CD4-positive, alpha-beta T cell treated with Interleukin-10 for 1 hour (primary cell): ENCODE measurements at places on chromosomes 12 and 14.

GRCh38 chr12:1496162-1496900, 98.0 kb downstream of the FBXL14 start:
- DNase-seq = no peak

DNA sequence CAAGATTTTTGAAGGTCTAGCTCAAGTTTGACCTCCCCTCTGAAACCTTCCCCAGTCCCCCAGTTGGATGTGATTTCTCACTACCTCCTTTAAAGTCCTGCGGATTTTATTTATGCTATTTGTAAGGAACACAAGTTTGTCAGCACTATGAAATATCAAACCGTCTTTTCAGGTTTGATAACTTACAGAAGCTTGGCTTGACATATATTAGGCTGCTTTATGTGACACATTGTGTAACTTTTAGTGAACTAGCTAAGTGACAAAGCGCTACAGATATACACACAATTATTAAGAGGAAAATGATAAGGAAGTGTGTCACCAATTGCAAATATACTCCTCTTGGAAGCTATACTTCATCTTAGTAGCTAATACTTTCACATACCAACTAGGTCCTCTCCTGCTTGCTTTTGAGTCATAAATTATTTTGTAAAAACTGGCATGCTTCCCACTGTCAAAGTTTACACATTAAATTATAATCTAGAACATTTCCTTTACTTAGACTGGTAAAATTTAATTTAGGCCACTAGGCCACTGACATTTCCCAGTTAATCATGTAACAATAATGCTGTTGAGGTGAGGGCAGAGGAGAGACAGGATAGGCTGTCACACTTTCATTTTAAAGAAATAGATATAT, 149.5 kb downstream of the TMTC3 start:
- DNase-seq = no peak

GRCh38 chr14:88030892-88031291, 26.0 kb downstream of the GPR65 start:
- DNase-seq = no peak

DNA sequence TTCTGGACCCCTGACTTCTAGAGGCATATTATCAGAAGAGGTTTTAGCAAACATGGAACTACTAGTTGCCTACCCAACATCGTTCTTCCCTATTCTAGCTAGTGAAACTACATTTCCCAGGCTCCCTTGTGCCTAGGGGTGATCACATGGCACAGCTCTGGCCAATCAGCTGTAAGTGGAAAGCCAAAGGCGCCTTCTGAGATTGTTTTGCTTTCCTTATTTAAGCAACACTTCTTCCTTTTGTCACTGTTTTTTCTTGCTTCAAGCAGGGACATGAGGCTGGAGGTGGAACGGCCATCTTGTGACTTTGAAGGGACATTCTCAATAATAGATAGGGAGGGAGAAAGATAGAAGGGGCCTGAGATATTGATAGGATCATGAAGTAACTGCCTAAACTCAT, 136.7 kb downstream of the ZNF664 start:
- DNase-seq = peak; percentile 14

- DNase-seq = no peak
Observed at GRCh38 chr12:5524116-5524768, 92.3 kb downstream of the NTF3 start.

DNA sequence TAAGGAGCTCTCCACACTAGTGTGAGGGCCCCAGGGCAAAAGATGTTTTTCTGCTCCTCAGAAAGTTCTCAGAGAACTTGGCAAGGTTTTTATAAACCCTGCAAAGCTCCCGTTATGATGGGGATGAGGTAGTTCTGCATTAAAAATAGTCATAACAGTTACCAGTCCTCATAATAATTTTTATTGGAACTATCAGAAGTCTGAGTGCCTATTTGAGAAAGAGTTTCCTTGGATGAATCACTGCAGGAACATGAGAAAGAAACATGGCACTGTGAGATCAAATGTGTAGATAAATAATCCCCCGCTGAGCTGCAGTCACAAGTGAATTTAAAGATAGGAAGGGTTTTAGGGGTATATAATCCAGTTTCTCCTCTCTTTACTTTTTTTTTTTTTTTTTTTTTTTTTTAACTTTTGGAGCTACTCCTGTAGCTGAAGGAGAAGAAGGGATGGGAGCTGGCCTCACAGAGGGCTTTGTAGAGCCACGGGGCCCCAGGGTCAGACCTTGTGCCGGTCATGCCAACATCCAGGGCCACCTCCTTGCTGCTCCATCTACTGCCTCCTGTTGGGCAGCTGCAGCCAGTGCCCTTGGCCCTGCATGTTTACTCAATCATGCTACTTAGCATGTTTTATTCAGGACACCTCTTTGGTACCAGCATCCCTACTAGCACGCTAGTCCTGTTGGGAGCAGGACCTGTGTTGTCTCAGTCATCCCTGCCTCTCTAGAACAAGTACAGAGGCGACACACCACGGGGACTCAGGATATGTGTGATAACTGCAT, 39.5 kb downstream of the EVL start:
- no peak for DNase-seq

GRCh38 chr12:67633708-67634107, 14.8 kb upstream of the DYRK2 start:
- DNase-seq = no peak

DNA sequence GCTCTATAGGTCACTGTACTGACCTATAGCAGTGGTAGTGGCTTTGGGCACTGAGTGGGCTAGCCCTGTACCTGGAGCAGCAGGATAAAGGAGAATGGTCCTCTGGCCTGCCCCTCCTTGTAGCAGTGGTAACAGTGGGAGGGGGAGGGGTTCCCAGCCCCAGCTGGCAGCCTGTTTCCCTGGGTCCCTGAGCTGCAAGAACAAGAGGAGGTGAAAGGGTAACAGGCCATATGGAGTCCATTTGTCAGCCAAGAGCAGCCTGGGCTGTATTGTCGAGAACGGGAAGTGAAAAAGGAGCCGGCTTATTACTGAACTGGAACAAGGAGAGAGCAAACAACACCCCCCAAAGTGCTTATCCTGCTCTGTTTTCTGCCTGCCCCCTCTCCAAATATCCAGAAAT, 73.8 kb upstream of the SRSF5 start:
- DNase-seq = no peak

GRCh38 chr14:88326352-88327103, 3.5 kb upstream of the KCNK10 start:
- DNase-seq = no peak

- DNase-seq = peak; percentile 76
Observed at GRCh38 chr12:57214398-57214781, 2.2 kb upstream of the NXPH4 start.

DNA sequence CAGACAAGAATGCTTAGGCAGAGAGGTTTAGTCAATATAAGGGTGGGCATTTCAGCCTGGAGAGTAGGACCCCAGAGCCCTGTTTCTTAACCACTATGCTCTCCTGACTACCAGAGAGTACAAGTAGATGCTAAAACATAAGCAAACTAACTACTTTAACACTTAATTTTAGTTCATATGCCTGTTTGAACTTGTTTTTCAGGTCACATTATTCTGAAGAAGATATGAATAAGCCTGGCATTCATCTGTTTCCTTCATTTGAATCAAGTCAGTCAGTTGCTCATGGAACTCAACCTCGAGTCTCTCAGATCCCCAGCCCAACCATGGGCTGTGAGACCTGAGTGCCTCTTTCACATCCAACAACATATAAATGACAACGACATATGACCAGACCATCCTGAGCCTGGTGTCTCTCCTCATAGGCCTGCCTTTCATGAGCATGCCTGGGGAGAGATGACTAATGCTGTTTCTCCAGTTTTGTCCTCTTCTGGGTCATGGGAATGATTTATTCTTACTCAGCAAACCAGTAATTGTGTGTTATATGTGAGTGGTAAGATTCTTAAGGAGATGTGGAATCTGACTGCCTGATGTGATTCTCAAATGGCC, 251.1 kb upstream of the BTG1 start:
- DNase-seq = no peak

- no peak for DNase-seq
Observed at GRCh38 chr12:124498275-124499189, 68.9 kb downstream of the NCOR2 start.

DNA sequence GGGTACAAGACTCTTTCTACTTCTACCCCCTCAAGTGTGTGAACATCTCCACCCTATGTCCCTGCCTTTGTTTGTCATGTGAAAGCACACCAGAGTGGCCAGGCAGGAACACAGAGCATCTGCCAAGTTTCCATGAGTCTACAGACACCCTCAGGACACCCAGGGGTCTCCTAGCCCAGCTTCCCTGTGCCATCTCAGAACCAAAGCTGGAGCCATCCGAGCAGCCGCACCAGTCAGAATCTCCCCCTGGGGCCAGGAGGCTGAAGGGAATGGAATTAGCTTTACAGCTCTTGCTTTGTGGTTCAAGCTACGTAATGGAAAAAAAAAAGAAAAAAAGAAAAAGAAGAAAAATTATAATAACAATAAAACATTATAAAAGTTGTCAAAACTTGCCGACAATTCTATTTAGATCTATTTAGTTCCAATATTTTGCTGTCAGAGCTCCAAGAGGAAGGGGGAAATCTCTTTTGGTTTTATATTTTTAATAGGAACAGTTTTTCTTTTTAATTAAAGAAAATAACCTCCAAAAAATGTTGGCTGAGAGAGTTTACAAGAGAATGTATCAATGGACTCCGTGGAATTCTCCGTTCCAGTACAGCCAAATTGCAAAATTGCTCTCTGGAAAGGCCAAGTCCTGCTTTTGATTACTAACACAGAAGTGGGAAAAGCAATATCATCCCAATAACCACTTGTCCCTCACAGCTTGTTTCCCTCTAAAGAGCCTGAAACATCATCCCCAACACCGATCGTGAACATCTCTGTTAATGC, 37.1 kb downstream of the TBX5 start:
- DNase-seq = no peak

- DNase-seq = no peak
Observed at GRCh38 chr12:34287986-34288962, 266.0 kb downstream of the ALG10 start.

- no peak for DNase-seq
Observed at GRCh38 chr12:112299704-112300103, 82.5 kb downstream of the HECTD4 start.

GRCh38 chr12:120961604-120962531, 16.5 kb upstream of the HNF1A start:
- DNase-seq = no peak

DNA sequence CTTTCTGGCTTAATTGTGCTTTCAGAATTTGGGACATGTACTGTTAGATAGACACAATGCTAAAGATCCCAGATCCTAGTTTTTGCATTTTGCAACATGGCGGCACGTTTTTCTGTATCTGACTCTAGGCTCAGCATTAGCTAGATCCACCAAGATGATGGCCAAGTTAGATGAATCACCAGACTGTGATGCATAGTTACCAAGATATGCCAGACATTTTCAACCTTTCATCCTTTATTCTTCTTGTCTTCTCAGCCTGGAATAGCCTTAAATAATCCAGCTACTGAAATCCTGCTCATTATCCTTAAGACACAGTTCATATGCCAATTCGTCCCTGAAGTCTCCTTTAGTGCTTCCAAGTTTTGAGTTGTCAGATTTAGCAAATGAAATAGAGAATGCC, 144.9 kb upstream of the CRY1 start:
- no peak for DNase-seq

DNA sequence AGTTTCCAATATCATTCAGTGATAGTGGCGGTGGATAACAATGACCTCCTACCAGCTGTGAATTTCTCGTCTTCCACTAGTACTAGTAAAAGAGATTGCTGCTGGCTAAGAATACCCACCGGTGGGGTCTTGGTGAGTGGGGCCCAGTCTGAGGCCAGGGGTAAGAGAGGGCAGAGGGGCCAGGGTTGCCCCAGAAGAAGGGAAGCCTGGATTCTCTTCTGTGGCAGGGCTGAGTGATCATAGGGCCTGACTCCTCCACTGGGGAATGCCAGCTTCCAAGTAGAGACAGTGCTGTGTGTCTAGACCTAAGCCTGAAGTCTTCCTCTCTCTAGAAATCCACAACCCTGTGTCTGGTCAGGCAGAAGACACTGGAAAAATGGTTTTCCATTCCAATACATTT, 5.8 kb upstream of the TMEM63C start:
- DNase-seq = no peak

DNA sequence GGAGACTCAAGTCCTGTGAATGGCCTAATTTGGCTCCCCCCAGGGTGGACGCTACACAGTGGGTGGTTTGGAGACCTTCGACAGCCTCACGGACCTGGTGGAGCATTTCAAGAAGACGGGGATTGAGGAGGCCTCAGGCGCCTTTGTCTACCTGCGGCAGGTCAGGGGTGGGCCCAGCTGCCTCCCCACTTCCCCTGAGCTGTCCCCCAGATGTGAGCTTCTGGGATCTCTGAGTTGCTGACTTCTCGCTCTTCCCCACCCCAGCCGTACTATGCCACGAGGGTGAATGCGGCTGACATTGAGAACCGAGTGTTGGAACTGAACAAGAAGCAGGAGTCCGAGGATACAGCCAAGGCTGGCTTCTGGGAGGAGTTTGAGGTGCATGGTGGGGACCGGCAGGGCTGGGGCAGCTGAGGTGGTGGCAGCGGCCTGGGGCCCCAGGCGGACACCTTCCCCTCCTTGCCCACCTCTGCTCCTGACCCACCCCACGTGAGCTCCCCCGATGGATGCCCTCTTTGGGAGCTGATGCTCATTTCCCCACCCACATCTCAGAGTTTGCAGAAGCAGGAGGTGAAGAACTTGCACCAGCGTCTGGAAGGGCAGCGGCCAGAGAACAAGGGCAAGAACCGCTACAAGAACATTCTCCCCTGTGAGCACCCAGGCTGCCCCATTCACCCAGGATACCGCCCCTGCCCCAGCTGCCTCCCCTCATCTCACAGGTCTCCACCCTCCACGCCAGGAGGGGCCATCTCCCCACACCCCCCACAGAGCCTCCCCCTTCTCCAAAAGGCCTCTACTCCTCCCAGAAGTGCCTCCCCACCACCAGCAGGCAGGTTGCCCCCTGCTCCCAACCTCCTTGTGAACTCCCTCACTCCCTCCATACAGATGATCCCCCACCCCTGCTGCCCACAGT, 4.2 kb downstream of the PTPN6 start:
- no peak for DNase-seq

- DNase-seq = no peak
Observed at GRCh38 chr14:19771895-19772430, 1.3 kb upstream of the OR4M1 start.

- DNase-seq = no peak
Observed at GRCh38 chr12:117069101-117069797, 30.0 kb downstream of the TESC start.

DNA sequence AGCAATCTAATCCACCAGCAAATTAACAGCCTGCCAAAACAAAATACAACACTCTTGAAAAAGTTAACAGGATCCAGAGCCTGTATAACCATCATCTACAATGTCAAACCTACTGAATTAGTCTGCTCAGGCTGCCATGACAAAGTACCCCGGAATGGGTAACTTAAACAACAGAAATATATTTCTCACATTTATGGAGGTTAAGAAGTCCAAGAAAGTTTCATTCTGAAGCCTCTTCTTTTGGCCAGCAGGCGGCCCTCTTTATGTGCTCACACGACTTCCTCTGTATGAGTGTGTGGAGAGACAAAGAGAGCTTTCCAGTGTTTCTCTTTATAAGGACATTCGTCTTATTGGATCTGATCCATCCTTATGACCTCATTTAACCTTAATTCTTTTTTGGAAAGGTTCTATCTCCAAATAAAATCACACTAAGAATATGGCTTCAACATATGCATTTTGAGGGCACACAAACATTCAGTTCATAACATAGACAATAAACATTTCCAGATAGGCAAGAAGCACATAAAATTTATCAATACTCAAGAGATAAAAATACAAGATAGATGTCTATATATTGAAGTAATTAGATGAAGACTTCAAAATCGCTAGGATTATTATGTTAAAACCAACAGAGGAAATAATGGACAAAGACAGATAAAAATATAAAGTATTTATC, 5.9 kb upstream of the RERG start:
- peak; percentile 13 for DNase-seq
